ENCODE measurements at places on chromosomes 6 and 20.

- no peak for DNase-seq
These were observed 23.3 kb downstream of the PXT1 start for GRCh38 chr6:36419310-36419709.

GRCh38 chr6:159929819-159930218, 39.0 kb downstream of the MAS1 start:
- no peak for DNase-seq

GRCh38 chr6:158861686-158862381, 42.7 kb upstream of the EZR start:
- DNase-seq, result no peak

DNA sequence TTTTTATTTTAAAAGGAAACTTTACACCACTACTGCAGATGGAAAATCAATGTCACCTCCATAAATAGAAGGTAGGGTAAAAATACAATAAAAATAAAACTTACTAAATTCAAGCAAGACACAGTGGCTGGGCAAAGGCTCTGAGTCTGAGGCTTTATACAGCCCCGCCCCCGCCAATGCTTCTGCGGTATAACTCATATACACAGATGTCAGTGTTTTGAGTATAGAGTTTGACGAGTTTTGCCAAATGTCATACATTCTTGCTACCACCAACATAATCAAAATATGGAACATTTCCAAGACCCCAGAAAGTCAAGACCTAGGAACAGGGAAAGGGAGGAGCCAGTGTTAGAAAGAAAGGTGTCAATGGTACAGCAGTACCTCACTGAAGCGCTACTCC, 12.8 kb downstream of the NFATC2 start:
- no peak for DNase-seq

DNA sequence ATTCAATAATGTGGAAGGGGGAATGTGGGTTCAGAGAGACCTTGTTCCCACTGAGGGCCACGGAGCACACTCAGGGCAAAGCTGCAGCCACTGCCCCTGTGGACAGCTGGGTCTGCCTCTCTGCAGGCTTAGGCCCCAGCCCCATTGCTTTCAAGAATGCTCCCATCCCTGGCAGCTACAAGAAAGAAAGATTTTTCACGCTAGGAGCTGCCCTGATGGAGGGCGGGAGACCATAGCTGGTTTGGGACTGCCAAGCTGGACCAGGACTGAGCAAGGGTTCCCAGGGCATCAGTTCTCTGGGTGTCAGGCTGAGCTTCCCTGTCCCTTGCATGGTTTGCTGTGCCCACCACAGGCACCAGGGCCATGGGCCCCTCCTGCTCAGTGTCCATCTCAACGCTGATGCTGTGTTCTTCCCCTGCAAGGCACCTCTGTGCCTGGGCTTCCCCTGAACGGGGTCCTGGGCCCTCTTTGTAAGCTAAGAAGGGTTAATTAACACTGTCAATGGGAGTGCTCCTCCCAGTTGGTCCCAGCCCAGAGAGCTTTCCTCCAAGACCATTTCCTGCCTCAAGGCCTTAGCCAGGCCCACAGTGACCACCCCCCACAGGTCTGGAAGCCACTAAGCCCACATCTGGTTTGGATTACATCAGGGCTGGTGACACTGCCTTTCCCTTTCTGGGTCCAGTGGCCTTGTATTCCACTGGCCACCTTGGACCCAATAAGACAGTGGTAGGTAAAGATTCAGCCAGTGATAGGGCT, 8.4 kb downstream of the FOXS1 start:
- DNase-seq, result no peak

GRCh38 chr6:137724495-137725211, 142.4 kb upstream of the TNFAIP3 start:
- DNase-seq, result no peak

GRCh38 chr20:45019762-45020123, 53.4 kb downstream of the STK4 start:
- DNase-seq, result no peak

DNA sequence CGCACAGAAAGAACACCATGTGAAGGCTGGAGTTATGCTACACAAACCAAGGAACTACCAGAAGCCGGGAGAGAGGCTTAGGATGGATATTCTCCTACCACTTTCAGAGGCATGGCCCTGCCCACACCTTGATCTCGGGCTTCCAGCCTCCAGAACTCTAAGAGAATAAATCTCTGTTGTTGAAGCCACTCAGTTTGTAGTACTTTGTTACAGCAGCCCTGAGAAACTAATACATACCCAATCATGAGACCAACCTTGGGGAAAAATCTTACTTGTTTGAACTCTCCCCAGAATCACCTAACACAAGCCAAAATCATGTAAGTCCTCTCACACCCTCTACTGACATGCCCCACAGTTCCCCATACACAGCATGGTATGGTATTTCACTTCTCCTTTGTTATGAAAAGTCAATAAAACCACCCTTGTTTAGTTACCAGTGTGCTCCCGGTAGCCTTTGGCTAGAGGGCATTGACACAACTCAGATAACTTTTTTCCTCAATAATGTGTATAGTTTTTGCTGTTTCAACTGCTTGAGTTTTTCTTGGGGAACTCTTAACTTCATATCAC, 40.7 kb upstream of the SLC2A12 start:
- DNase-seq, result no peak

DNA sequence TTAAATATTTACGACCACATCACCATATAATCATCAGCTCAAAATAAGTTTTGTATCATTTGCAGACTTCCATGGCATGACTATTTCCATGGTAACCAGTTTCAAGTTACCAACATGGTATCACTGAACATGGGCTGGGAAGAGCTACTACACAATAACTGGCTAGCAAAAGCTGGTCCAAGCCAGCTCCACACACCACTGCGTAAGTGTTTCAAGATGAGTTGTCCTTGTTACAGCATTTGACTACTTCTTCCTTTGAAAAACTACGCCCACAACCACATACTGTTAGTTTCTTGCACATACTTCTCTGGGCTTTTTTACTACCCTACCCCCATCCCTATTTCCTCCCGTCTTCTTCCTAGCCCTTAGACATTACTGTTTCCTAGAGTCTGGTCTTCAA, 8.5 kb downstream of the CD164 start:
- no peak for DNase-seq

- no peak for DNase-seq
These were observed 28.5 kb upstream of the PIM1 start for GRCh38 chr6:37141281-37142049.

DNA sequence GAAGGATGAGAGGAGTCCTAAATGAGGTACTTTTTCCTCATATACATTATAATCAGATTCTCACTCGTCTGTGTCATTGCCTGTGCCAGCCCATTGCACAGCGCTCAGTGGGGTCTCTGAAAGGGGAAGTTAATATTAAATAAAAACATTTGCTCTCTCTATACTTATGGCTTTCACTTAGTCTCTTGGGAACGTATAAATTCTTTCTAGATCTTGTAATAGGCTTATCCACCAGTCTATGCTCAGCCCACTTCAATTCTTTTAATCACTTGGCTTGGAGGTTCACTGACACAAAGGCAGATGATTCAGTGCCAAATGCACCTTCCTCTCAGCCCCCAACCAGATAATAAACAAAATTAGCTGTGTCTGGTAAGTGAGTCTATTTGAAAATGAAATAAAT, 164.3 kb upstream of the OGFRL1 start:
- DNase-seq, result no peak

GRCh38 chr6:110331390-110331789, 26.8 kb downstream of the METTL24 start:
- no peak for DNase-seq

- DNase-seq, result no peak
These were observed 167.0 kb upstream of the MYLIP start for GRCh38 chr6:15961635-15962448.

DNA sequence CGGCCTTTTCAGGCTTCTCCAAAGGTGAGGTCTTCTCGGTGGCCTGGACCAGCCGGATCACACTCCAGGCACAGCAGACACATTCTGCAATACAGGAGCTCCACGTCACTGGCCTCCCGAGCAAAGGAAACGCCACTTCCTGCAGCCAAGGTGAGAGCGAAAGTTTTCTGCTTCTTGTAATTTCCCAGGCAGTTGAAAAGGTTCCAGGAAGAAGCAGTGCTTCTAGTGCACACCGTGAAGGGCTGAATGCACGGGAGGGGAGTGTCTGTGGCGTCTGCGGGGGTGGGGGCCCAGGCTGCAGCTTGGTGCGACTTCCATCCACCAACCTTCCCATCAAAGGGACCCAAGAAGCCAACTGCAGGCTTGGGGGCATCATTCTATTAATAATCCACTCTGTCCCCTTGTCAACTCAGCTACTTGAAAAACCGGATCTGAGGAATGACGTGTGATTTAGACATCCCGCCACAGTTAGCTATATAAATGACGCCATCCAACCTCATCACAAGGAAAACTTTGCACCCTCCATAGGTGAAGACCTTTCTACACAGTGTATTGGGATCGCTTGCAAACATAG, 61.1 kb downstream of the NFATC2 start:
- no peak for DNase-seq

All from DND-41 (cell line).